ENCODE measurements at places on chromosomes 5 and 9.

DNA sequence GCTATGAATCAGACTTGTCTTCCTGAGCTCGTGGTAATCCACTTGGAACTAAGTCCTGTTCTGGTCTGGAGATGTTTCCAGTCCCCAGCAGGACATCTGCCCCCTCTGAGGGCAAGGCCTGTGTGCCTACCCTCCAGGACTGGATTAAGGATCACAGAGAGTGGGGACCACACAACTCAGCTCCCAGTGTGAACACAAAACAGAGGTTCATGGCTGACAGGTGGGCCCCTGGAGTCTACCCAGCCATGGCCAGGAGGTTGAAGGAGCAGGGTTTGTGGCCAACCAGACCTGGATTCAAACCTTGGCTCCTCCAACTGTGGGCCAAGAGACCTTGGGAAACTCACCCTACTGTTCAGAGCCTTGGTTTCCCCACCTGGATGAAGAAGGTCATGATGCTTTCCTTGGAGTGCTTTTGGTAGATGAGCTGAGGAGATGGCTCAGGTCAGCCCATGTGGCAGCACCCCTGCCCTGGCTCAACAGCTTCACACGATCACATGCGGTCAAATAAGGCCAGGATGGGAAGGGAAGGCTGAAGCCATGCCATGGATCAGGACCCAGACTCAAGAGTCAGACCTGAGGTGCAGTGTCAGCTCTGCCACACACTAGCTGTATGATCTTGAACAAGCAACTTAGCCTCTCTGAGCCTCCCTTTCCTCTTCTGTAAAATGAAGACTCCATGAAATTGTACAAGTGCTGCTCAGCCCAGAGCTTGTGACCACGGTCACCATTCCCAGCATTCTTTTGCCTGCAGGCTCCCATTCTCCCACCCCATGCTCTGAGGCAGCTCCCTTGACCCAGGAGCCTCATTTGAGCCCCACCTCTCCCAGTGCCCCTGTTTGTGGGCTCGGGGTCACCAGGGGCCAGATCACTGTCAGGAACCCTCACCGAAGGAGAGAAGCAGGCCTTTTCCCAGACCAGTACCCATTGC is 27.3 kb upstream of the ANGPTL2 start:
- no peak for DNase-seq

GRCh38 chr9:20187318-20187717 is 398.5 kb upstream of the SLC24A2 start:
- DNase-seq, result no peak

DNA sequence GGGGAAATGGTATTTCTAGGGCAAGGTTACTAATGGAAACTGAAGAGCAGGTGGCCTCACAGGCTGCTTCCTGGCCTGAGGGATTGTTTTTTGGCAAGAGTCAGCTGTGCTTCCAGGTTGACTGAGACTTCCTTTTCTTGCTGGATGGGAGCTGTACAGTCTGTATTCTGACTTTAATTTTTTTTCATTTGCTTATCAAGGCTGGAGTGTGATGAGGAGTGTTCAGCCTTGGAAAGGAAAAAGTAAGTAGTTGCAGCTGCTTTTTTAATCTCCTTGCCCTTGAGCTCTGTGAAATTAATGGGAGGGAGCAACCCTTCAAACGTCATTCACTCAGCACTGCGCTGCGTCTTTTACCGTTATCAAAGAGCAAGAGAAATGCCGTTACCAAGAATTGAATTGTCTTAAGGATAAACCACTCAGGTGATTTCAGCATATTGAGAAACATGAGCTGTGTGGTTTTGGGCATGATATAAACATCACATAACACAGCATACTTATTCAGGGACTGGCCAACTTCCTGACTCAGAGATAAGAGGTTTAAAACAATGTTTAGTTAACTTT is 47.6 kb downstream of the AQP7 start:
- DNase-seq, result no peak

DNA sequence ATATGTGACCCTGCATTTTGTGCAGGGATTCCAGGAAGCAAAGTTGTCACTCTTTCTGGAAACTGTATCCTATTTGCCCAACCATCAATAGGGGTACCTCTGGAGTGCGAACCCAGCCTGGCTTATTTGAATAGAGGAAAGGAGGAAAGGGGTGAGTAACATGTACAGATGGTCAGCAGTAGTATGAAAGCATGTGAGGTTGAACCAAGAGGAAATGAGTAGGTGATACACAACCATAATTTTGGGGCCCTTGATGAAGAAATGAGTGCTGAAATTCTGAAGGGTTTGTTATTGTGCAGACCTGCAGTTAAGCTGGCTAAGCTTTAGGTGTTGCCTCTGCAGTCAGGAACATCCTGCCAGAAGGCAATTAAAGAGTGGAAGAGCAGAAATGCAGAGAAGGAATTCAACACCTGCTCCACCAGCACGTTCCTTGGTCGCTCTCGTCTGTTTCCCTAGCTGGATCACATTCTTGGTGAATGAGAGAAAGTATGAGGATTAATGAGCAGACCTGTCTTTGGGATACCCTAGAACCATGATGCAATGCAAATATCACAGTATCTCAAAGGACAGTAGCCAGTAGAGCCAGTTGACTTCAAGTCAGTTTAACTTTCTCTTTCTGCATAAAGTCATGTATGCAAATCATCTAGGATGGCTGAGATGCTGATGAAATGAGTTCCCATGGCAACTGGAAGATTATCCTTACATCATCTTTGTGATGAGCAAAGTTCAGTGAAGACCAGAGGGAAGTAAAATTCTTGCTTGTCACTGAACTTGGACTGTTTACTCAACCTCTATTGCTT is 13.2 kb upstream of the IL12B start:
- DNase-seq, result no peak

GRCh38 chr5:91243852-91244251 is 139.3 kb downstream of the ARRDC3 start:
- DNase-seq, result no peak

DNA sequence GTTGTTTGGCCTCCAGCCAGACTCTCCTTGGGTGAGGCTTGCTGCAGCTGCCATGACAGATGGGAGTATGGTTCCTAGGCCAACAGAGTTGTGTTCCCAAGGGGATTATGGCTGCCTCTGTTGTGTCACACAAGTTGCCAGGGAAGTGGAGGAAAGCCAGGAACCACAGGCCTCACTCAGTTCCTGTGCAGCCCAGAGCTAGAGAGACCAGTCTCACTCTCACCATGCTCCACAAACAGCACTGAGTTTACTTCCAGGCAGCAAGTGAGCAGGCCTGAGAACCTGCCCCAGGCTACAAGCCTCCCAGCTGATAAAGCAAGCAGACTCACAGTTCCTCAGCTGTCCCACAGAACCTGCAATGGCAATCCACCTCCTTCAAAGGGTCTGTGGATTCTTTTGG is 273.6 kb upstream of the TAS2R1 start:
- DNase-seq, result no peak

DNA sequence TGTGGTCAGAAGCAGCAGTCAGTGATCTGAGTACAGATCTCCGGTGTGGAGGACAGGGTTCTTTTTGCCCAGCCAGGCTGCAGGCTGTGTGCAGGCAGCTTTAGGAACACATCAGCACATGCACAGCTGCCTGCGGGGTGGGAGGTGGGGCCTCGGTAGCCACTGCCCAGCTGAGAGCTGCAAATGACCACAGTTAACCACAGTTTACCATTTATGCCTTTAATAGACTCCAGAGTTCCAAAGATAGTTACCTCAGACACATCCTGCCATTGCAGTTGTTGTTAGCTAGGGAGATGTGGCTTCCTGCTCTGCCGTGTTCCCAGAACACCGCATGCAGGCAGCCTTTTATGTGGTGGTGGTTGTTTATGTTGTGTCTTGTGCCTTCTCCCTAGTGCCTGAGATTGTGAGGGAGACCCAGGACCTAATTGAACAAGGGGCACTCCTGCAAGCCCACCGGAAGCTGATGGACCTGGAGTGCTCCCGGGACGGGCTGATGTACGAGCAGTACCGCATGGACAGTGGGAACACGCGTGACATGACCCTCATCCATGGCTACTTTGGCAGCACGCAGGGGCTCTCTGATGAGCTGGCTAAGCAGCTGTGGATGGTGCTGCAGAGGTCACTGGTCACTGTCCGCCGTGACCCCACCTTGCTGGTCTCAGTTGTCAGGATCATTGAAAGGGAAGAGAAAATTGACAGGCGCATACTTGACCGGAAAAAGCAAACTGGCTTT is 10.2 kb downstream of the EXOC3 start:
- peak; percentile 28 for DNase-seq

DNA sequence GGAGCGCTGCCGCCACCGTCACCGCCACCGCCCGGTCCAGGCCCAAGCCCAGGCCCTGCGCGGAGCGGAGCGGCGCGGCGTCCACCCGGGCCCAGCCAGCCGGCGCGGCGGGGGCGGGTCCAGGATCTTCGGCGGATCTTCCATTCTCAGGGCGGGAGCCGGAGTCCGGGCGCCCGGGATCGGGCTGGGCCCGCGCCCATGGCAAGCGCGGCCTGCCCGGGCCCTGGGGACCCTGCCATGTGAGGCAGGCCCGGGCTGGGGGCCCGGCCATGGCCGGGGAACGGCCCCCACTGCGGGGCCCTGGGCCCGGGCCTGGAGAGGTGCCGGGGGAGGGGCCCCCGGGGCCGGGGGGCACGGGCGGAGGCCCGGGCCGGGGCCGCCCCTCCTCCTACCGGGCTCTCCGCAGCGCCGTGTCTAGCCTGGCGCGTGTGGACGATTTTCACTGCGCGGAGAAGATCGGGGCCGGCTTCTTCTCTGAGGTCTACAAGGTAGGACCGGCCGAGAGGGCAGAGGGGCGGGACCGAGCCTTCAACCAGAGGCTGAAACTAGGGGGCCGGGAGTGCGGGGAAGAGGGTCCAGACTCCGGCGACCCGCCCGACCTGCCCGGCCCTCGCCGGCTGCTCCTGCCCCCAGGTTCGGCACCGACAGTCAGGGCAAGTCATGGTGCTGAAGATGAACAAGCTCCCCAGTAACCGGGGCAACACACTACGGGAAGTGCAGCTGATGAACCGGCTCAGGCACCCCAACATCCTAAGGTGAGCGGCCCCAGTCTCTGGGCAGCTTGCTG is 482 bp downstream of the TESK1 start:
- no peak for DNase-seq

DNA sequence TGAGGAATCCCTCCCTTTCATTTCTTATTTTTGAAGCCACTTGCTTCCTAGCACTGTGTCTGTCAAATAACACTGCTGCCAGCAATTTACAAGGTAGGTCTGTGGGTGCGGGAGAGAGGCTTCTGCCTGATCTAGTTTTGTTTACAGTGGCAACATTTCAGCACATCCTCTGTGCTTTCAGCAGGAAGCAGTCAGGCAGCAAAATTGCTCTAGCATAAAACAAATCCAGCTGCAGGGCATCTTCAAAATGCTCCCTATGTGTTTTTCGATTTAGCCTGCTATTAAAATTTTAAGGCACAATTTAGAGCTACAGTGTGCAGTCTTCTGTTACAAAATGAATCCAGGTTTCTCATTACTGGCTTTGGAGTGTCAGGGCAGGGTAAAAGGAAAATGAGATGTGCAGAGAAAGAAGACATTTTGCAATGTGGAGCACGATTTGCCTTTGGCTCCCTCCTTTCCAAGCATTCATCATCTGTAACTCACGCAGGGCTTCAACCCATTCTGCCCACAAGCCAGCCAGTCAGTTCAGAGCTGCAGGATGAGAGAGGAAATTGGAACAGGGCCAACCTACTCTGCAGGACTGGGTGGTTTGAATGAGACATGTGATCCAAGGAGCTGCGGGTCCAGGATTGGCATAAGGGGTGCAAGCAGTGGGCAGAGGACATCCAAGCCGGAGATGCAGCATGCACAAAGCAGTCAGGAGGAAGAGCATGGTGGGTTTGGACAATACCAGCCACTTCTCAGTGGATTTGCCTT is 143.4 kb upstream of the APC start:
- DNase-seq, result no peak

DNA sequence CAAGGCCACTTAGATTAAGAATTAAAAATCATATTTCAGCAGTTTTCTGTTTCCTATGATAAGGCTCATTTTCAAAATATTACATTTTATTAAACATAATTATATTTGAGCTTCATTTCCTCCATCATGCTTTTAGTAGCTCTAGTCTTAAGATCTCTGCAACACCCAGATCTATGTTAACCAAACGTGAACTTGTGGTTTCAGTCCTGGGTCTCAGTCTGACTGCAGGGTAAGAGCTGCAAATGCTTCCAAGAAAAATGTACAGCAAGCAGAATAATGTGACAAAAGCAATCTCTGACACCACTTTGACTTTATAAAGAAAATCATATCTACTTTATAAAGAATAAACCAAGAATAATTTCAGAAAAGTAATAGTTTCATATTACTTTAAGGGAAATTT is 512.4 kb downstream of the SEMA5A start:
- no peak for DNase-seq

GRCh38 chr5:145068721-145069120 is 766.4 kb downstream of the PRELID2 start:
- DNase-seq, result no peak

- DNase-seq, result no peak
Observed at GRCh38 chr5:122145906-122146305, 16.6 kb downstream of the ZNF474 start.

- no peak for DNase-seq
Observed at GRCh38 chr9:125151730-125152129, 8.4 kb upstream of the SCAI start.

- no peak for DNase-seq
Observed at GRCh38 chr9:120388003-120388855, 191.7 kb downstream of the CDK5RAP2 start.

GRCh38 chr9:77038281-77039036 is 19.0 kb downstream of the FOXB2 start:
- no peak for DNase-seq

DNA sequence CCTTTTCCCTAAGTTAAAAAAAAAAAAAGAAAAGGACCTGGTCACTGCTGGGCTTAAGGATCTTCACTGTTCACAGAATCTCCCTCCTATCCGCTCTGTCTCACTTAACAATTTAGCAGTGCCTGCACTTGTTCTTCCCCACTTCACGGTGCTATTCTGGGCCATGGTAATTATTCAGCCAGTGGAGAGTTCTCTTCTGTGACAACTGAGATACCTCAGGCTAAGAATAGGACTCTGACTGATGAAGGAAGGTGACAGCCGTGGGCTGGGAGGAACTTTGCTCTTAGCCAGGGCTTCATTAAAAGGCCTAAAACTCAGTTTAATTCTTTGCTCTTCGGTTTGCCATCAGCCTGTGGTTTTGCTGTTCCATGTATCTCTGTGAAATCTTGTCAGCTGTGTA is 51.9 kb upstream of the ENTREP1 start:
- DNase-seq, result no peak

DNA sequence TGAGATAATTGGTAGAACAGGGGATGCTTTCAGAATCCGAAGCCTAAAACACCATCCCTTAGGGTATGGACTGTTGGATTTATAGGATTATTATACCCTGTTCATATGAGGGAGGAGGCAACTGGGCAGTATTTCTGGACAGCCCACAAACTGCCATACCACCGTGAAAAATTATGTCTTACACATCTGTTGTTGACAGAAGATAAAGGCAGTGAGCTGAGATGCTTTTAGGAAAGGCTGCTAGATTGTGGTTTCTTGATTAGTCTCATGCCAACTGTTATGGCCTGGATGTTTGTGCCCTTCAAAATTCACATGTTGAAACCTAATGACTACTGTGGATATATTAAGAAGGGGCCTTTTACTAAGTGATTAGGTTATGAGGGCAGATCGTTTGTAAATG is 83.7 kb upstream of the DHFR start:
- DNase-seq, result no peak

DNA sequence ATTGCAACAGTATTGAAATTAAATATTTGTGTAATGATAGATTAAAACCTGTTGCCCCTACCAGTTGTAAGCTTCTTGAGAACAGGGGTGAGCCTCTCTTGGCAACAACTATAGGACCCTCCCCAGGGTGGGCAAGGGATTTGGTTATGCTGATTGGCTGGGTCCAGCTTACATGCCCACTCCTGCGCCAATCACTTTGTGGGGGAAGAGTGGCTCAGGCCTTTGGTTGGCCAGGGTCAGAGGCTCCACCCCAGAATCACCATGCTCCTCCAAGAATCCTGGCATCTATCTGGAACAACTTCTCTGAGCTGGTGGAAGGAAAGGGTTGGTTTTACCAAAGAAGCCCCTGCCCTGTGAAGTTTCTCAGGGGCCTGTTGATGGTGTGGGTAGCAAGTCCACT is 8.6 kb upstream of the PITX1 start:
- no peak for DNase-seq
